ENCODE measurements at places on chromosomes 12 and 14. TPM values are rescaled to one million over a fixed set of nuclear protein-coding genes. Genes with fewer than 3 reads are reported as not detected.

STX2 gene
- 12.1 TPM for polyA plus RNA-seq

MANSC4 gene
- not detected for polyA plus RNA-seq

DNA sequence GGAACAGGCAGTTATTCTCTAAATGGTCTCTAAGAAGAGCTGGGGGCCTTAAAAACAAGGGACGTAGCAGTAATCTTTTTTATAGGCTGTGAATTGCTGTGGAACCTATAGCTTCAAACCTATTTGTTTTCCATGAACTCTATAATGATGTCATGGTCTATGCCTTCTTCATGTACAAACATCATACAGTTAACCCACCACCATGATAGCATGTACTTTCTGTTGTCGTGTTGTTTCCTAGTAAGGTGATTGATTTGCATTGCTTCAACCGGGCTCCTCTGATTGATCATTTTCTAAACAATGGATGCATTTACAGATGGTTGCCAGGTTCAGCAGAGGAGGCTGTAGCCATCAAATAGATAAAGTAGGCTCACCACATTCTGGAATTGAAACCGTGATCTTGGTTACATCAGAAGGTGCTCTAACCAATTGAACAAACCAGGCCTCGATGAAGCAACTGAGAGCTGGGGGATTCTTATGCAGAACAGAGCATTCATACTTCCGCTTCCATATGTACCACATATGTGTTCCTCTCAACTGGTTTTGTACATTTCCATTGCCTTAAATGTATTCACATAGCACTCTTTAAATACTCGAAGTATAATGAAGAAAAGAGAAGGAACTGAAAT lies 25.6 kb upstream of the PCNX1 start:
- H3K36me3 ChIP-seq: no peaks in the 10 kb centered on the region
- peaks cover 43% of the 10 kb centered on the region for H3K4me1 ChIP-seq
- H3K27ac ChIP-seq: no peak overlapping the region

DNA sequence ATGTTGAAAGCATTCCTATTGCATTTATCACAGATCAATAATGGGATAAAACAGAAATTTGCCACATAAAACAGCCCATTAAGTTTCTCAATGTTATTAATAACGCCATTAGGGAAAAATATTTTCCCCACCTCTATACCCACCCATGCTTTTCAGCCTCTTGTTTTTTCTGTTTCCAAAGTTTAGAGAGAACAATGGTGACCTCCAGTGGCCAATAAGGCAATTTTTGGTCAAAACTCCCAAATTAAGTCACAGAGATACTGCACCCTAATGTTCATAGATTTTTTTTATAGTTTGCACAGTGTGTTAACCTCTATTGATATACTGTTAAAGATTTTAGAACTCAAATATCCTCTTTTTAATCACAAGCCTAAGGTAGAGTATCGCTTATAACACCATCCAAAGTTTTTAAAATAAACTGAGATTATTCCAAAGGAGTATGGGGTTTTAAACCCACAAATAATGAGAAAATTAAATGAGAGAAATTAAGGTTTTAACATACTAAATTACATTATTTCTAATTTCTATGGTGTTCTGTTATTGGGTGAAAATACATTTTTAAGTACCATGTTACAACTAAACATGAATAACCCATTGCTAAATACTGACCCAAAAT lies 184.7 kb upstream of the DCN start:
- no peaks in the 10 kb centered on the region for H3K36me3 ChIP-seq
- H3K4me1 ChIP-seq: no peaks in the 10 kb centered on the region
- H3K4me3 ChIP-seq: no peak overlapping the region
- H3K27me3 ChIP-seq: no peaks in the 10 kb centered on the region

DNA sequence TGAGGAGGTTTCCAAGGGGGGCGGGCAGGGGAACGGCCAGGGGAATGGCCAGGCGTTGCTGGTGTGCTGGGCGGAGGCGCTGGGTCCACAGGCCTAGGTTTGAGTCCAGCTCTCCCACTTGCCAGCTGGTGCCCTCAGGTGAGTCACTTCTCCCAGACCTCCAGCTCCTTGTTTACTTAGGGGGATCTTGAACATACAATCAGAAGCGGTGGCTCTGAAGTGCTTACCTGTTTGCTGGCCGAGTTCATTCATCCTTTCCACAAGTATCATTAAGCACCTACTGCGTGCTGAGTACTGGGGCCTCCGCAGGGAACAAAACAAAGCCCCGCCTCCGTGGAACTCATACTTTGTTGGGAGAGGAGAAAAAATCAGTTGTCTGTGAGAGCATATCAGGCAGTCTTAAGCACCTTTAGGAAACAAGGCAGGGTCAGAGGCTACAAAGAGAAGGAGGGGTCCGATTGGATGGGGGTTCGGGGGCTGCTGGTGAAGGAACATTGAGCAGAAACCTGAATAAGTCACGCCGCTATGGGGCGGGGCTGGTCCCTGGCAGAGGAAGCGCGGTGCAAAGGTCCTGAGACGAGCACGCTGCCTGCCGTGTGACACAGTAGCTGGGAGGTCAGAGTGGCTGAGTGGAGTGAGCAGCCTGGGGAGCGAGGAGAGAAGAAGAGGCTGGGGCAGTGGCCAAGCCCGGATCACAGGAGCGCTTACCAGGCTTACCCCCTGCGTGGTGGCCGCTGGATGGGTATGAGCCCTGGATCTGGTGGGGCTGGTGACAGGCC lies 15.1 kb downstream of the MVK start:
- H3K36me3 ChIP-seq: peaks cover 10% of the 10 kb centered on the region
- no peak for DNase-seq
- no peak overlapping the region for H3K4me3 ChIP-seq
- no peak overlapping the region for H3K27ac ChIP-seq
- H3K27me3 ChIP-seq: no peaks in the 10 kb centered on the region

- H3K27ac ChIP-seq: no peak overlapping the region
- H3K27me3 ChIP-seq: no peaks in the 10 kb centered on the region
- H3K4me3 ChIP-seq: no peak overlapping the region
- H3K36me3 ChIP-seq: no peaks in the 10 kb centered on the region
- no peak for DNase-seq
Observed at GRCh38 chr14:61891810-61892209, 129.6 kb downstream of the SNAPC1 start.

- H3K27ac ChIP-seq: no peak overlapping the region
- no peaks in the 10 kb centered on the region for H3K27me3 ChIP-seq
- DNase-seq: no peak
- H3K4me3 ChIP-seq: no peak overlapping the region
- H3K4me1 ChIP-seq: peaks cover 16% of the 10 kb centered on the region
Observed at GRCh38 chr14:67461341-67461985, 27.1 kb downstream of the TMEM229B start.

DNA sequence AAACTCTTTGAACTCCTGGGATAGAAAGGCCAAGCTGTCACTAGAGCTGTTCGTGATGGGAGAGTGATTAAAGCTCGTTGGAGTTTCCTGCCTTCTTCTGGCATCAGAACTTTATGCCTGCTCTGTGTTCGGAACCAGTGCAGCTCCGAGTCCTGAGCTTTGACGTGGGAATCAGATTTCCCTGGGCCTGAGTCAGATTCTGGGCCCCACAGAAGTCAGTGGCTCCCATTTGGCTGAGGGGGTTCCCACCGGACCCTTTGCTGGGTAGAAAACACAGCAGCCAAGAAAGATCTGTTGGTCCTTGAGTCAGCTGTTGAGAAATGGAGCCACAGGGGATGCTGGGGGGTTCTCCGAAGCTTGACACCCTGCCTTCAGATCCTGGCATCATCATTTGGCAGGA lies 238.0 kb downstream of the CHST11 start:
- H3K4me1 ChIP-seq: peaks cover 55% of the 10 kb centered on the region
- no peaks in the 10 kb centered on the region for H3K27me3 ChIP-seq
- no peak for DNase-seq
- H3K27ac ChIP-seq: peak overlapping the region; percentile 32
- H3K4me3 ChIP-seq: no peak overlapping the region

GRCh38 chr12:108638997-108639822 lies 5.5 kb upstream of the SELPLG start:
- peaks cover 33% of the 10 kb centered on the region for H3K4me1 ChIP-seq
- DNase-seq: no peak
- no peaks in the 10 kb centered on the region for H3K36me3 ChIP-seq
- no peaks in the 10 kb centered on the region for H3K27me3 ChIP-seq
- H3K4me3 ChIP-seq: no peak overlapping the region

- no peak overlapping the region for H3K27ac ChIP-seq
- no peak for DNase-seq
- no peaks in the 10 kb centered on the region for H3K36me3 ChIP-seq
- no peak overlapping the region for H3K4me3 ChIP-seq
- H3K4me1 ChIP-seq: peaks cover 13% of the 10 kb centered on the region
- no peaks in the 10 kb centered on the region for H3K27me3 ChIP-seq
Observed at GRCh38 chr12:52628111-52628507, 9.8 kb upstream of the KRT73 start.

DNA sequence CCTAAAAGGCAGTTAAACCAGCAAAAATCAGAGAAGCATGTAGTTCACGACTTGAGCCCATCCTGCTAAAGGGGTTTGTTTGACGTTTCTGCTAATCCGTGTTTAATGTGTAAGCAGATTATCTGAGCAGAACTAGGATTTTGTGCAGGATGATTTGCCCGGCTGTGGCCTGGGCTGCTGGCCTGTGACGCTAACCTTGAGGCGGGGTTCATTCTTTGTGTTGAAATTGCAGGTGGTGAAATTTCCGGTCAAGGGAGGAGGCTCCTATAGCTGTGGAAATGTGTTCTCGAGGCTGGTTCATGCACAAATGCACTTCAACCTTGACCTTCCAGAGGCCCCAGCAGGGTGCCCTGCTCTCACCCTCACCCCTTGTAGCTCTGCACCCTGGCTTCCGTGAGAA lies 63.7 kb downstream of the SLC24A4 start:
- no peaks in the 10 kb centered on the region for H3K27me3 ChIP-seq
- H3K4me3 ChIP-seq: no peak overlapping the region
- H3K36me3 ChIP-seq: no peaks in the 10 kb centered on the region

- H3K4me3 ChIP-seq: no peak overlapping the region
- DNase-seq: no peak
- peaks cover 51% of the 10 kb centered on the region for H3K36me3 ChIP-seq
- H3K27ac ChIP-seq: no peak overlapping the region
- peaks cover 16% of the 10 kb centered on the region for H3K4me1 ChIP-seq
Observed at GRCh38 chr14:73718418-73719251, 4.5 kb upstream of the PNMA1 start.

DNA sequence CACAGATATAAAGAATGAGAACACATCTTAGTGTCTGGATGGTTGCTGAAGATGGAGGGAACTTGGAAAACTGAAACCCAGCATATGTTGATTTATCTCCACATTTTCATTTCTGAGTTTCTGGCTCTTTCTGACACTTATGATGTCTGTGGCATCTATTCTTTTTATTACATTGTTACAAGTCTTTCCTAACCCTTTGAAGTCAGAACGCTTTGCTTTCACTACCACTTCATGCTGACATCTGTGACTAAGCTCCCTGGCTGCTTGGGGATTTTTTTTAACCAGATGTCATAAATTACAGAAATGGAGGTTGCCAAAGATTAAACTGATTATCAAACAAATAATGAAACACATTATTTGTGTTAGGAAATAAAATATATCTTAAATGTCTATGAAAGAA lies 188.7 kb downstream of the KITLG start:
- no peak for DNase-seq
- H3K27me3 ChIP-seq: no peaks in the 10 kb centered on the region
- H3K4me3 ChIP-seq: no peak overlapping the region
- no peaks in the 10 kb centered on the region for H3K4me1 ChIP-seq

Measured in CD4-positive, alpha-beta memory T cell (primary cell).